ENCODE measurements at places on chromosomes 13 and 19.

DNA sequence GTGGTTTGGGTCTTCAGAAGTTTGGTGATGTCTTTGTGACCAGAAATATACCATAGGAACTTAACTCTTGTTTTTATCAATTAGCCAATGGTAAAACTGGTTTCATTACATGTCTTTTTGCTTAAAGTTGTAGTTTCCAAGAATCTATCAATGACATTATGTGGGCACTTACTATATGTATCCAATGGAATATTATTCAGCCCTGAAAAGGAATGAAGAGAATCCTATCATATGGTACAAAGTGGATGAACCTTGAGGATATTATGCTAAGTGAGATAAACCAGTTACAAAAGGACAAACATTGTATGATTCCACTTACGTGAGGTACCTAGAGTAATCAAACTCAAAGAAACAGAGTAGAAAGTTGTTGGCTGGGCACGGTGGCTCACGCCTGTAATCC, 26.4 kb downstream of the RCBTB1 start:
- DNase-seq: no peak

DNA sequence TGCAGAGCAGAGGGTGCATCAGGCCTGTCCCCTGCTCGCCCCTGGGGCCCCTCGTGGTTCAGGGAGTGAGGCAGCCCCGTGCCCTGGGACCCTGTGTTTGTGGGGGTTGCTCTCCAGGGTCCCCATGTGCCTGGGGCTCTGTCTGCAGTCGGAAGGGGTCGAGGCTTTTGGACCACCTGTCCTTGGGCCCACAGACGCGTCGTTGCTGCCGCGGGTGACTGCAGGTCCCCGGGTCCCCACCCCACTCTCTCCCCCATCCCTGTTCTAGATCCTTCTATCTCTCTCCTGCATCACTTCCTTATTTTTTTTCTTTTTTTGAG, 1.9 kb downstream of the PCSK4 start:
- no peak for DNase-seq

- DNase-seq: no peak
Measured at GRCh38 chr13:48296528-48296927, 7.0 kb upstream of the RB1 start.

DNA sequence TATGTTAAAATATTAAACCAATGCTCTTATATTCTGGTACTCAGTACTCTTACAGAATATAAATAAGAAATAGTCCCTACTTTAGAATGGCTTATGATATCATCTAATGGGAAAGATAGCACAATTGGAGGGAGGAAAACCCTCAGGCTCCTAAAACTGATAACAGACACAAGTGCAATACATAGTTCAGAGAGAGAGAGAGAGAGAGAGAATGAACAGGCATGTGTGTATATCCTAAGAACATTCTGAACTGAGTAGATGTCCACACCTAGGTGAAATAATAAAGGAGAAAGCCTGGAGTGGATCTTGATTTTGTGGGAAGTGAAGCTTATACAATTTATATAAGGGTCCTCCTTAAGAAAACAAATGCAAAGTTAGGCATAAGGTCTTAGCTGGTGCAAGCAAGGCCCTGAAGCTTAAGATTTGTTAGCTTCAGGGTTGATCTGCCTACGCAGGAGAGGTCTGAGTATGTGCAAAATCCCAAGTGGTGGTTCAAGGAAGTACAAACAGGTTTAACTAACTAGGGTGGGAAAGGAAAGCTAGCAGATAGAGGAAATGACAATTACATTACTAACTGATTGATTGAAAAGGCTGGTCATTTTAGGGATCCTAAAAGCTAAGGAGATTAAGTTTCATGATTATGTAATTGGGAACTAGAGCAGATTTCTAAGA, 53.3 kb downstream of the SOX21 start:
- no peak for DNase-seq

DNA sequence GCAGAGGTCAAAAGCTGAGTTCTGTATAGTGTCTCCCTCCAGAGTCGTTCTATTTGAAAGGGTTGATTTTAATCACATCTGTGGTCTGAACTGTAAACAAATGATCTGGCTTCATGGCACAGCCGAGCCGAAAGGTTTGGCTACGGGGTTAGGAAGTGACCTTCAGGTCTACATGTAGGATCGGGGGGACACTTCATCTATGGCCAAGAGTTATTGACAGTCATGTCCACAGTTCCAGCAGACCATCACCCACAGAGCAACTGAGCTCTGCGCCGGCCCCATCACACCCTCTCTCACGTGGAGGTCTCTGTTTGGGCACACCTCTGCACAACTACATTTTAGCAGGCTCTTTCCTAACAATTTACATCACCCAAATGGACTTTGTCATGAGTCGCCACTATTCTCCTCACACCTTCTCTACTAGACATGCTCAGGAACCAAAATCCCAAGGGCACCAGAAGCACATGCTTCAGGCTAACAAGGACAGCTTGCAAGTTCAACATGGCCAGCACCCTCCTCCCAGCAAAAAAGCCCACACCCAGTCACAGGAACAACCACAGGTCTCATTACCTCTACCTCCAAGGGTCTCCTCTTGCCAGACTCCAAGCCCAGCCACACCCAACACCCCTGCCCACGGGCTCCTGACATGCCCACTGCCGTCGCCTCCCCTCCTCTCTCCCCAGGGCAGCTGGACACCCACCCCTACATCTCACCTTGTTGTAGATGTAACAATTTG, 36.1 kb upstream of the EPHX3 start:
- no peak for DNase-seq

GRCh38 chr13:74681891-74682290, 547.7 kb upstream of the KLF12 start:
- DNase-seq: no peak

Data from NCI-H460 (cell line).